ENCODE measurements at places on chromosomes 5 and 9.

DNA sequence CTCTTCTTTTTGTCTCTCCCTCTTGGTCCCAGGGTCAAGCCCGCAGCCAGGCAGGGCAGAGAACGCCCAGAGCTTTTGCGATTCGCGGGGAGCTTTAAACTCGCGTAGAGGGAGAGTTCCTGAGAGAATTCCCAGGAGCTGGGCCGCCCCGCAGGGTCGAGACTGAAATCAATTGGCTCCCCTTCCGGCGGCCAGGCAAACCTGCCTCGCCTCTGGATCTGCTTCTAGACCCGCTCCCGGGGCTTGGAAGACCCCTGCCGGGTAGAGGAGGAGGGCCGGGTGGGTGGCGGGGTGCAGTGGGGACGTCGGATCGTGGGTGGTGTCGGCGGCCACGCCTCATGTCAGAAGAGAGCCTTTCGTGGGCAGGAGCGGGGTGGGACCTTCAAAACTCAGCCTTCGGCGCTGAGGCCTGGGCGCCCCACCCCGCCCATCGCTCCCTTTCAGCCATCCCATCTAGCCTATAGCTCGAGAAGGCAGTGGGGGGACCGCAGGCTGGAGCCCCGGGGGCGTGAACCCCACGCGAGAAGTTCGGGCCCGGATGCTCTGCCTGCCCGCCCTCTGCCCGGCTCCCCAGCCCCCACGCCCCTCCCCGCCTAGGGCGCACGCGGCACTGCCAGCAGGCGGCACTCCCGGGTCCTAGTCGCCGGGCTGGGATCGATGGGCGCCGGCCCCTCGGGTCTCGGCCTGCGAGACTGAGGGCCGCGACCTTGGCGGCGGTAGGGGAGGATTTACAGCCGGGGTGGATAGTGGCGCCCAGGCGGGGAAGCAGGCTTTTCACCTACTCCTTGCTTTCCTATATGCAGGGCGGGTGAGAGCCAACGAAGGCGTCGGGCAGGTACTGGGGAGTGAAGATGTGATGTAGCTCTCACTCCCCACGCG, 6.1 kb downstream of the PRDM6 start:
- DNase-seq: no peak

- DNase-seq: no peak
These were observed 93.8 kb upstream of the EPB41L4A start for GRCh38 chr5:112512901-112513300.

DNA sequence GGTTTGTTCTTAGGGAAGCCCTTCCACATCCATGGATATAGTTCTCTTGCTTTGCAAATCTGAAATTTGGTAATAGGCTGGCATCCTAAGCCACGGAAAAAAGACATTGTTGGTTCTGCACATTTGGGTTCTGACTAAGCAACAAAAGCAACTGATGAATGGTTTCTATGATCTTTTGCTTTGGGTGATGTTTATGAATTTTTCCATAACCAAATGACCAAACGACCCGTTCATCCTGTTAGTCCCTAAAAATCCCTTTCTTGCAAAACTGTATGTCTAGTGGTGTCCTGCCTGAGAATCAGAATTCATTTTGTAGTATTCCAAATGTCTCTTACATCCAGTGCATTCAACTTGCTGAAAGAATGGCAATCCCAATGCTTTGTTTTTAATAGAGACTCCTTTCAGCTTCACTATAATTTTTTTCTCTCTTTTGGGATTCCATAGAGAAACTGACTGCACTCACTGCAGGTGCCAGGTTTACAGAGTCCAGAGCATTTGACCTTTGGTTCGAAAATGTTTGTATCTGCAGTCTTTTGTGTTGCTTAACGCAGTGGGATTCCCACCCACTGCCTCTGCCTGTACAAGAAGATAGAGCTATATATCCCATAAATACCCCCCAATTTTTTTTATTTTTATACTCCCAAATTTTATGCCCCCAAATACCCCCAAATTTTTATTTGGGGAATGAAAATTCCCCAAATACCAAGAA, 4.7 kb downstream of the SPTAN1 start:
- no peak for DNase-seq

DNA sequence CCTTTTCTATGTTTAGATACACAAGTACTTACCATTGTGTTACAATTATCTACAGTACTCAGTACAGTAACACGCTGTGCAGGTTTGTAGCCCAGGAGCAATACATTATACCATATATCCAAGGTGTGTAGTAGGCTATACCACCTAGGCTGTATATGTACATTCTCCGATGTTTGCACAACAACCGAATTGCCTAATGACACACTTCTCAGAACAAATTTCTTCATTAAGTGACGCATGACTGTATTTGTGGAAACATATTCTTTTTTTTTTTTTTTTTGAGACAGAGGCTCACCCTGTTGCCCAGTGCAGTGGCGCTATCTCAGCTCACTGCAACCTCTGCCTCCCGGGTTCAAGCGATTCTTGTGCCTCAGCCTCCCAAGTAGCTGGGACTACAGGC, 4.0 kb upstream of the RAD23B start:
- no peak for DNase-seq

GRCh38 chr9:134929193-134930158, 11.8 kb upstream of the FCN1 start:
- no peak for DNase-seq

- DNase-seq: no peak
These were observed 22.1 kb upstream of the SLC25A51 start for GRCh38 chr9:37925786-37926736.

GRCh38 chr5:146732962-146733361, 145.6 kb downstream of the PPP2R2B start:
- no peak for DNase-seq

- no peak for DNase-seq
These were observed 32.7 kb downstream of the ZNF366 start for GRCh38 chr5:72474516-72474915.

- DNase-seq: no peak
These were observed 95.4 kb downstream of the OTULIN start for GRCh38 chr5:14759744-14760547.

DNA sequence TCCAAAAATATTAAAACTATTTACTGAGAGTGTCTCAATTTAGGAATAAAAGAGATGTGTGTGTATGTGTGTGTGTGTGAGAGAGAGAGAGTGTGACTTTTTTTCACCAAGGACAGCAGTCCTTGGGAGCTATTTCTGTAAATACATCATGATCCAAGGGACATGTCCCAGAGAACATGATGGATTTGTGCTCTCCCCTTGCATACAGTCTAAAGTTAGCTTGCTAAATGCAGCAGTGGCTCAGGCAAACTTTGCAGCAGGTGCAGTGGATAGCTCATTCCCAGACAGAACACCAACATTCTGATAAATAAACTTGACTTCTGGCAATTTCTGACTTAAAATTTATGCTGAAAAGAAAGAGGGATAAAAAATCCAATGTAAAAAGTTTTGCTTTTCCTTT, 55.4 kb upstream of the SGCD start:
- no peak for DNase-seq

DNA sequence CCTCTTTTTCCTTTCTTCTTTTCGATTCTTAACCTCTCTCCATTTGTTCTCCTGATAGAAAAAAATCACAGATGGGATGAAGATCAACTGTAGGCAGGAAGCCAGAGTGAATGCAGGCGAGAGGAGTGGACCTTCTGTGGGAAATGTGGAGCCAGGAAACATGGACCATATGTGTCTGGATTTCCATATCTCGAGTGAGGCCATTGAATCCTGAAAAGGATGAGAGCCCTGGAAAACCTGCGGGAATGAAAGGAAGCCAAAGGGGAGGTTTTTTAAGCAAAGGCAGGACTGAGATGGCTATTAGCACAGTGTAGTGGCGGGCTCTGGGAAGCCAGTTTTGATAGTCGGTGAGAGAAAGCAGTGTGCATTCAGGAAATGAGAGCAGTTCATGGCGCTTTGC, 139.5 kb upstream of the C9orf72 start:
- DNase-seq: no peak

GRCh38 chr9:133927041-133927440, 65.1 kb downstream of the VAV2 start:
- no peak for DNase-seq

DNA sequence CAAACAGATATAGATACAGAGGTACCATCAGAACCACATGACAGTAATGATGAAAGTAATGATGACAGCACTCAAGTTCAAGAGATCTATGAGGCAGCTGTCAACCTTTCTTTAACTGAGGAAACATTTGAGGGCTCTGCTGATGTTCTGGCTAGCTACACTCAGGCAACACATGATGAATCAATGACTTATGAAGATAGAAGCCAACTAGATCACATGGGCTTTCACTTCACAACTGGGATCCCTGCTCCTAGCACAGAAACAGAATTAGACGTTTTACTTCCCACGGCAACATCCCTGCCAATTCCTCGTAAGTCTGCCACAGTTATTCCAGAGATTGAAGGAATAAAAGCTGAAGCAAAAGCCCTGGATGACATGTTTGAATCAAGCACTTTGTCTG, 69.2 kb downstream of the VCAN start:
- no peak for DNase-seq

- no peak for DNase-seq
These were observed 7.2 kb upstream of the KCNIP1 start for GRCh38 chr5:170496662-170497028.

- DNase-seq: no peak
These were observed 236.5 kb downstream of the DMRTA1 start for GRCh38 chr9:22682961-22683699.
